Mesothelial cell of epicardium (in vitro differentiated cells): ENCODE measurements at places on chromosomes 2 and 18.

DNA sequence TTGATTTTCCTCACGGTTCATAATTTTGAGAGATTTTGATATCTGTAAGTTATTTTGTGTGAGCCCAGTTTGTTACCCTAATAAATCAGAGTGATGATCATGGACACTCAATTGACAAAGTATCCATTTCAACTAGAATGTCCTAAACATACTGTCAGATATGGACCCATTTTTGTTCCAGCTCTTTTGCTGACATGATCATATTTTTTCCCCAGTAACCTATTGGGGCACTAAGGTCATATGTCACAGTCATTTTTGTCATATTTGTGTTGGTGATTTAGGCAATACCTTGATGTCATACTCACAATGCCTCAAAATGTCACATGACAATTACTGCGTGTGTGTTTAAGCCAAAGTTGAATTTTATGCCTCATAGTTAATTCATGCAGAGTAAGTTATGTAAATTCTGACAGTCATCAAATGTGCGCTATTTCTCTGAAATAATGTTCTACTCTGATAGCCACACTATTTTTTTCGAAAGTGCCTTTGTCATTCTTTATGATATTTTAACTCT lies 218.7 kb downstream of the ARHGAP15 start:
- no peaks in the 10 kb centered on the region for H3K4me1 ChIP-seq
- no peak overlapping the region for H3K27ac ChIP-seq

DNA sequence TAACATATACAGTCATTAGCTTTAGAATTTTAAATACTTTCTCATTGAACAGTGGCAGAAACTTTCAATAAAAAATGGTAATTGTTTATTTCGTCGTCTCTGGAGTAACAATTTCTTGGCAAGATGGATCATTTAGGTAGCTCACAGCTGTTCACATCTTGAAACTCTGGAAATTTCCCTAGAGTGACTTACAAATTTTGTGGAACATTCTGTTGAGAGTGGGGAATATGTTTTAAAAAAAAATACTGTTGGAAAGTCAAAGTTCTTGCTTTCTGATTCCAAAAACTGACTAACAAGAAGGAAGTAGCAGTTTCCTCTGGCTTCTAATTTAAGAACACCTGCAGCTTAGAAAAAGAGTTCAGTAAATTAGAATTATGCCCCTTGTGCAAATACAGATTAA lies 11.2 kb upstream of the CALCRL start:
- H3K4me3 ChIP-seq = no peak overlapping the region
- peaks cover 3% of the 10 kb centered on the region for H3K4me1 ChIP-seq
- no peaks in the 10 kb centered on the region for H3K36me3 ChIP-seq
- no peak for DNase-seq

GRCh38 chr2:127023504-127023903 lies 83.5 kb downstream of the BIN1 start:
- peaks cover 9% of the 10 kb centered on the region for H3K27me3 ChIP-seq
- no peak overlapping the region for H3K4me3 ChIP-seq
- H3K4me1 ChIP-seq = peaks cover 12% of the 10 kb centered on the region
- H3K27ac ChIP-seq = no peak overlapping the region
- H3K36me3 ChIP-seq = no peaks in the 10 kb centered on the region

DNA sequence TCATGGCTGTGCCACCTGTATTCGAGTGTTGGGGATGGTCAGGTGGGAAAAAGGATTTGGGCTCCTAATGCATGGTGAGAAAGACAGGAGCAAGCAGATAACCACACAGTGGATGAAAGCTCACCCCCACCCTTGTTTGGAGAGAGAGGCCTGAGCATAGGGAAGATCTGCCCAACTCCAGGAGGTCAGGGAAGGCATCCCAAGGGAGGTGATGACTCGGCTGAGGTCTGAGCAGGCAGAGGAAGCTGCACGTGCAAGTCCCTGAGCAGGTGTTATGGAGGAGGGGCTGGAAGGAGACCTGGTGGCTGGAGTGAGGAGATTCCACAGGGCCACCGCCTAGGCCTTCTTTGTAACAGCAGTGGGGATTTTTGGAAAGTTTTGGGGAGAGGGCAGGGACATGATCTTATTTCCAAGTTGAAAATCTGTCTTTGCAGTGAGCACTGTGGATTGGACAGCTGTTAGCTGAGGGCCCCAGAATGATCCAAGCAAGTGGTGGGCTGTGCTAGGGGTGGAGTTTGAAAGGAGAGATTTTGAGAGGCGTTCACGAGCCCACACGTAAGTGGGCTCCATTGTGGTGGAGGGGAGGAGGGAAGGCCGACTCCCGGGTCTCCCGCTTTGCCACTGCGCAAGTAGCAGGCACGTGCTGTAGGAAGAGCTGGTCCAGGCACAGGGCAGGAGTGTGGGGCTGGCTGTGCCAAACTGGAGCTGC lies 228.5 kb downstream of the GLI2 start:
- H3K36me3 ChIP-seq = peaks cover 13% of the 10 kb centered on the region
- H3K4me3 ChIP-seq = no peak overlapping the region
- DNase-seq = no peak
- no peak overlapping the region for H3K27ac ChIP-seq

- no peak for DNase-seq
- peaks cover 5% of the 10 kb centered on the region for H3K36me3 ChIP-seq
- no peak overlapping the region for H3K4me3 ChIP-seq
- H3K4me1 ChIP-seq = no peaks in the 10 kb centered on the region
- no peak overlapping the region for H3K27ac ChIP-seq
Observed at GRCh38 chr2:241129086-241129871, 20.0 kb downstream of the PASK start.

DNA sequence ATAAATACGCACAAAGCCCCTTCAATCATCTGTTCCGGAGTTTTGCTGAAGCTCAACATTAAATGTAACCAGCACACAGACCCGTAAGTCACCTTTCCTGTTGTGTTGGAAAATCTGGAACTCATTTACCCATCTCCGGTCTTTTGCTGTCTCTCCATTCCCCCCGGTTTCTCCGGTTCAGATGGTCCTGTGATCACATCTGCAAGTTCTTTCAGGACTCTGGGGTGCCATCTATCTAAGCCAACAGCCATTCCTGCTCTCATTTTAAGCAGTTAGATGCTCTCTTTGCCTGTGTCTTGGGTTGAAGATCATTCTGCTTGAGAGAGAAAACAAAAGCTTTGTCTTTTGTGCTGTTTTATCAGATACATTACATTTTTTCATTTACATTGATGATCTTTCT lies 91.7 kb upstream of the TGIF1 start:
- no peaks in the 10 kb centered on the region for H3K36me3 ChIP-seq
- no peak overlapping the region for H3K4me3 ChIP-seq
- H3K27me3 ChIP-seq = no peaks in the 10 kb centered on the region
